G401 (cell line): ENCODE measurements at places on chromosomes 7 and 10.

GRCh38 chr10:65275296-65275695, 1650.5 kb upstream of the LRRTM3 start:
- DNase-seq: no peak

GRCh38 chr10:6195376-6195775, 7.4 kb upstream of the PFKFB3 start:
- no peak for DNase-seq

GRCh38 chr7:1807821-1808600, 137.9 kb downstream of the ELFN1 start:
- no peak for DNase-seq

DNA sequence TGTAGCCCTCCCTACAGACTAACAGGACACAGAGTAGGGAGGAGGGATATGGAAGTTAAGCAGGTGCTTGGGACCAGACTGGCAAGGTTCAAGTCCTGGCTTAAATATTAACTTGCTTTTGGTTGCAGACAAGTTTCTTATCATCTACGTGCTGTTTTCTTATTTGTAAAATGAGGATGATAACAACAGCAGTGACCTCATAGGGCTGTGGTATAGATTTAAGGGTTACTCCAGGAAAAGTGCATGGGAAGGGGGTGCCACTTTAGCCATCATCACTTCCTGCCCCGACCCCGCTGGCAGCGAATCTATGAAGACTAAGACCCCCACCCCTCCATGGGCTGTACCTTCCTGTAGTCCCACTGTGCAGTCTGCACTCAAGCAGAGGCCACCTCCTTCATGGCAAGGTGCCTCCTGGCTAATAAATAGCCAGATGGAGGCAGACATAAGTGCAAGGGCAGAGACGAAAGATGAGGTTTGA, 250.2 kb downstream of the COBL start:
- no peak for DNase-seq

- DNase-seq: no peak
Observed at GRCh38 chr7:155653803-155654202, 9.3 kb downstream of the RBM33 start.

- DNase-seq: no peak
Observed at GRCh38 chr7:101832685-101833375, 15.4 kb downstream of the CUX1 start.

DNA sequence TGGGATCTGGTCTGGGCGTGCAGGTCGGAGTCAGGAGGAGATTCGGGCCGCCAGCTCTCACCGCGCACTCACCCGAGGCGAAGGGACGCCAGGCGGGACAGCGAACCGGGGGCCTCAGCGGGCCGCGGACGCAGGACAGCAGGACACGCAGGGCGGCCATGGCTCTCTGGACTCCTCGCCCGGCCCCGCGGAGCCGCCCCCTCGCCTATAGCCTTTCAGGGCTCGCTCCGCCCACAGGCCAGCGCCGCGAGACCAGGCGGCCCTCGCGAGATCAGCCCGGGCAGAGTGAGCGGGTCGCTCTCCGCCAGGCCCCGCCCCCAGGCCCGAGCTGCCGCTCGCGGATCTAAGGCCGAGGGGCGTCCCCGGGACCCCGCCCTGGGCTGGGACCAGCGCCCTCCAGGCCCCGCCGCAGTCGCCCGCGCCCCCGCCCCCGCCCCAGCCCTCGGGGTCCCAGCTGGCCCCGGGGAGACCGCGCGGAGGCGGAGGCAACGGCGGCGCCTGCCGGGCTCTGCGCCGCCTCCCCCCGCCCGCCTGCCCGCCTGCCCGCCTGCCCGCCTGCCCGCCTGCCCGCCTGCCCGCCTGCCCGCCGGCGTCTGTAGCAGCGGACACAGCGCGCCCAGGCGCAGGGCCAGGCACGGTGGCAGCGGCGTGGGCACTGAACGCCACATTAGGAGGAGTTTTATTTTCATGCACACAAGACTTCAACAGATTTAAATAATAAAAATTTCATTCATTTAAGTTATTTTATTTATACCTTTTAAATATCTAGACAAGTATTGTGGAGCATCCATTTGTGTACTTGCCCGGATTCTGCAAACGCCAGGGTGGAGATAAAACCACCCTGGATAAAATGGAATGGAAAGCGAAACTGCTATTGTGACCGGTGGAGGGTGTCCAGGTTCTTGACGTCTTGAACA, at the start of gene ECHS1:
Gene ECHS1, minus strand, starts transcription at position 181 of the 917 bp plus-strand sequence. Its CDS starts 21 bp downstream, at position 160.
- peak; percentile 92 for DNase-seq

GRCh38 chr7:108308903-108309302, 147.3 kb downstream of the NRCAM start:
- peak; percentile 40 for DNase-seq

DNA sequence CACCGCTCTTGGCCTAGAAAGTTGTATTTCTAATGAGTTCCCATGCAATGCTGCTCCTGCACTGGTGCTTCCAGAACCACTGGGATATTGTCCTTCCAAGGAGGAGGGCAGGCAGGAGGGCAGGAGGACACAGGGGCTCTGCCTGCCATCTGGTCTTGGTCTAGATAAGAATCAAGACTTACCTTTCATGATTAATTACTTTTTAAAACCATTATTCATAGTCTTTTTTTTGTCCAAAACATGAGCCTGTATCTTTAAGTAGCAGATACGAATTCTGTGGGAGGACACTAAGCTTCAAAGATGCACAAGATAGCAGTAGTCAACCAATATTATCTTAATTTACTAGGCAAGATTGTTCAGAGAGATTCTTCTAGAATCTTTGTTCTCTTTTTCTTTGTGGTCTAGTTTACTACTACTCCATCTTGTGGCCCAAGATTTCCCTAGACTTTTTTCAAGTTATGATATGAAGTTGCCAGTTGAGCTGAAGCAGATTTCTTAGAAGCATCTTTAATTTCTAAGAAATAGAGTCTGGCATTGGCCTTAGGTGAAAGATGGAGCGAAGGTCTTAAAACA, 57.6 kb downstream of the RBM33 start:
- DNase-seq: no peak

GRCh38 chr7:51154201-51154600, 162.4 kb downstream of the COBL start:
- no peak for DNase-seq

GRCh38 chr7:18241543-18242231, 214.0 kb upstream of the PRPS1L1 start:
- DNase-seq: no peak

DNA sequence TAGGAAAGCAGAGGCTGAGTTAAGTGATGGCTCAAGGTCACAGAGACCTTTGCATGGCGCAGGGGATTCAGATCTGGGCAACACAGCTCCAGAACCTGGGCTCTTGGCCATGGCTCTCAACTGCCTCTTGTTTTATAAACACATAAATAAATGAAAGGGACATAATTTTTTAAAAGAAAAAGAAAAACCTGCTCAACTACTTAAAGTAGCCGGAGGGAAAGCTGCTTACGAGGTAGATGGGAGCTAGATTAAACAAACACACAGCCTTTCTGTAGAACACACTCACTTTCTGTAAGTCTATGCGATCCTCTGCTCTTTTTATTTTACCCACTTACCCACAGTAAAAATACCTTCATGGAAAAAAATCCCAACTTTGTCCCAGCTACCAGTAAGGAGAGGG, 81.3 kb downstream of the PIP4K2A start:
- DNase-seq: no peak

GRCh38 chr10:18610517-18610916, 40.9 kb downstream of the NSUN6 start:
- no peak for DNase-seq

- DNase-seq: no peak
Observed at GRCh38 chr10:4048236-4048864, 263.3 kb upstream of the KLF6 start.

- DNase-seq: peak; percentile 86
Observed at GRCh38 chr7:38796626-38797501, 112.1 kb downstream of the VPS41 start.

GRCh38 chr7:12715372-12716133, 28.1 kb downstream of the ARL4A start:
- DNase-seq: no peak

- DNase-seq: peak; percentile 86
Observed at GRCh38 chr10:101467286-101467770, 113.4 kb downstream of the BTRC start.

GRCh38 chr7:30180718-30181117, 45.9 kb downstream of the MTURN start:
- no peak for DNase-seq

GRCh38 chr7:127114742-127115265, 137.9 kb downstream of the GRM8 start:
- no peak for DNase-seq

DNA sequence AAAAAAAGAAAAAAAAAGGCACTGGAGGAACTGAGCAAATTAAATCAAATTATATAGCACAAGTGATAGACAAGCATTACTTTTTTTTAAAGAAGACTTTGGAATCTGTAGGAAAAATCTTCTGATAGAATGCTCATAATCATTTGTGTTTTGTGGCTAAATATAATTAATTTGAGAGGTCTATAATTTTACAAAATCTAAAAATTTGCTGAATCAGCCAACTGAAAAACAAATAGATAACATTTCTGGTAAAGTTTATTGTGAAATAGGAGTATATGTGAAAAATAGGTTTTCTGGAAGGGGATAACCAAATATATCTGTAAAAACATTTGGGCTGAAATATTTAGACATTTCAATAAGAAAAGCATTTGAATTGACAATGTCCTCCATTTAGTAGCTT, 844.9 kb upstream of the COBL start:
- DNase-seq: no peak

DNA sequence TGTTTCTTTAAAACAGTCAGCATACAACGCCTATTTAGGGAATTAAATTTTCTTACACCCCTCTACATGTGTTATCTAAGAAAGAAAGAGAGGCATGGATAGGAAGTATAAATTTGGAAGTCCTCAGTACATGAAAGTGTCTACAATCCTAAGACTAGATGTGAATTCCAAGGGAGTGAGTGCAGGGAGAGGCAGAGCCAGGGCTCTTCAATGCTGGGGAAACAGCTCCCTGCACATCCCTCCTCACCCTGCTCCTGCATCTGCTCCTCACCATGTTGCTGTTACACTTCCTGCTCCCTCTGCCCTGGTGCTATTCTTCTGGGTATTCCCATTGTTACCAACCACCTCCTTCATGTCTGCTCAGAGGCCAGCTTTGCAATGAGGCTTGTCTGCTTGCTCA, 229.1 kb upstream of the AKR1E2 start:
- DNase-seq: no peak

GRCh38 chr7:113890331-113891030, 28.3 kb downstream of the PPP1R3A start:
- DNase-seq: no peak

DNA sequence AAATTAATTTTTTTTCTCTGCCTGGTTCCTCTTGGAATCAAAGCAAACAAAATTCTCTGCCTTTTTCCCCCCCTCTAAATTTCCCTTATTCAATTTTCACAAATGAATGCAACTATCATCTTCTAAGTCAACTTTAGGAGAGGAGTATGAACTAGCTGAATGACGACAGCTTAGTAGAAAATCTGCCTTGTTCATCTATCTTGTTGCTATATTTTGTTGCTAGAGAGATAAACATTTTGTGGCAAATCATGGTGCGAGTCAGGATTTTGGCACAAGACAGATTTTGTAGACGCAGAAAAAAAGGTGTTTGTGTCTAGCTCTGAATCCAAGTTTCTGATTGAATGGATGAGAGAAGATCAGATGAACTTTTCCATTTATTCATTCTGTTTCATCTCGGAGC, 81.0 kb upstream of the FZD8 start:
- no peak for DNase-seq

GRCh38 chr10:86048571-86048970, 318.0 kb downstream of the GRID1 start:
- DNase-seq: no peak

- no peak for DNase-seq
Observed at GRCh38 chr7:146647445-146647844, 530.8 kb downstream of the CNTNAP2 start.

- DNase-seq: peak; percentile 25
Observed at GRCh38 chr10:104925232-104925851, 284.3 kb downstream of the SORCS3 start.

DNA sequence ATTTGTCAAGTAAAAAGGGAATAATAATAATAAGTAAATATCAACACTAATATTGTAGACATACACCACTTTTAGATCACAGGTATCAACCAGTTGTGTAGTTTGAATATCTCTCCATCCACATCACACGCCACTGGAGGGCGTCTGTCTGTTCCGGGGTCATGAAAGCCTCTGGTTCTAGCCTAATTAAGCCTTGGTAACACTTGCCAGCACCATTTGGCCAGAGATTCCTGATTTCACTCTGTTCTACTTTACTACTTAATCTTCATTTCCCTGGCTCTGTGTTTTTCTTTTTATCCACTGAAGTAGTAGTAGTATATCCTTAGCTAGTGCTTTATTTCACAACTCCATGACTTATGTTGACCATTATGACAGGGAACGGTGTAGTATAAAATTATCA, 285.6 kb upstream of the POM121L12 start:
- DNase-seq: no peak

DNA sequence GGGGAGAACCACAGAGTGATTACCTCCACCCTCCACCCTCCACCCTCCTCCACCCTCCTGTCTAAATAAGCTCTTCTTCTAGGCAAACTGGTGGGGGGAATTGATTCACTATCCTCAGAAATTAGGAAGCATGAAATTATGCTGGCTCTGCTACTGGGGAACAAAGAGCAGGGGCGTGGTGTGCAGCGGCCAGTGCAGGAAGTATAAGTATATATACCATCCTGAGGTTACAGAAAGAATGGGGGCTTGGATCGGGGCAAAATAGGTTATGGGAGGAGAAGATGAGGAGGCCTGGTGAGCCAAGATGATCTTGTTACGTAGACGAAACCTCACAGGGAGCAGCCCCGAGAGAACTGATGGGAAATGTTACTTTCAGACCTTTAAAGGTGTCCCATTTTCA, 49.1 kb downstream of the SYPL1 start:
- no peak for DNase-seq

DNA sequence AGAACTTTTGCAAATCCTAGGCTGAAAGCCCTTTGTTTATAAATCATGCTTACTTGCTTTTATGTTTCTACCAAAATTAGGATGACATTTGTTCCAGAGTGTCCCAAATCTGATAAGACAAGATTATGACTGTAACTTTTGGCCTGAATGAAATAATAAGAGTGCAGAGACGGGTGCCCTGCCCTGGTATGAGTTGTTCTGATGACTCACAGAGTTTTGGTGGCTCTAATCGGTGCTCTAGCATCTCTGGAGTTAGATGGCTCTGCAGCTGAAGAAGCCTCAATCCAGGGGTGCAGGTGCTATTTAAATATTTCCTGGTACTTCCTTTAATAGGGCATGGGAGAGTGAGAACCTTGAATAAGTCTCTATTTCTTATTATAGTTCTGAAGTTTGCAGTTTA, 102.2 kb upstream of the ELMO1 start:
- no peak for DNase-seq

GRCh38 chr7:69739931-69740431, 141.7 kb downstream of the AUTS2 start:
- peak; percentile 66 for DNase-seq

GRCh38 chr7:105502173-105502572, 19.9 kb downstream of the PUS7 start:
- DNase-seq: no peak

DNA sequence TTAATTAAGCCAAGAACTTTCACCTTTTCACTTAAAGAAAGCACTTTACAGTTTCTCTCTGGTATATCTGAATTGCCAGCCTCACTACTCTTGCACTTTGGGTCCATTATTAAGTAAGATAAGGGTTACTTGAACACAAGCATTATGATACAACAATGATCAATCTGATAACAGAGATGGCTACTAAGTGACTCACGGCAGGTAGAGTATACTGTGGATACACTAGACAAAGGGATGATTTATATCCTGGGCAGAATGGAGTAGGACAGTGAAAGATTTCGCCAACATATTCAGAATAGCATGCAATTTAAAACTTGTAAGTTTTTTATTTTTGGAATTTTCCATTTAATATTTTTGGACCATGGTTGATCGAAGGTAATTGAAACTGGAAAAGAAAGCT, 34.3 kb upstream of the ITGB8 start:
- DNase-seq: no peak
